ENCODE measurements at places on chromosomes 4 and X.

- DNase-seq, result no peak
These were observed 11.2 kb upstream of the SHOX start for GRCh38 chrX:619451-619811.

DNA sequence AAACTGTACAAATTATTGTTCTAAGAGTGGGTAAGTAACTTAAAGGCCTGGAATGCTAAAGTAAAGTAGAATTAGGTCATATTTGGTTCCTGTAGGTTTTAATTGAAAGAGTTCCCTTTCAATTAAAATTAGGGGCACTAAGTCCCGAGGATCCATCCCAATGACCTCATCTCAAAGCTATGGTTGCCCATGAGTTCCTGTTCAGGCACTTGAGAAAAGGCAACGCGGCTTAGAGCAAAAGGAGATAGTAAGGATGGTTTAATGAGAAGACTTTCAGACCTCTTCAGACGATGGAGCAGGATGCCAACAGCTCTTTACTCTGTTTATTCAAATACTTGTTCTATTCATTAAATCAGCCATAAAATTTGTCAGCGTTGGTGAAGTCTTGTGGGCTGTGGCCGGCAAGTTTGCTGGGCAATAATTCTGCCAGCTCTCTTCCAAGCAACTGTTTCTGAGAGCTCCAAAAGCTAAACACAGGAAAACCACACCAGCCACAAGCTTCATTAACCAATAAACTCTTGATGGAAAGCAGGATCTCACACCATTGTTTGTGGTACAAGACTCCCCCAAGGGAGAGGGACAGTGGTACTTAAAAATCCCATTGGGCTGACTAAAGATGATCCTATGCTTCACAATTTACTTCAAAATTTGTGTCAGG lies 167.4 kb downstream of the COL4A6 start:
- DNase-seq, result no peak

DNA sequence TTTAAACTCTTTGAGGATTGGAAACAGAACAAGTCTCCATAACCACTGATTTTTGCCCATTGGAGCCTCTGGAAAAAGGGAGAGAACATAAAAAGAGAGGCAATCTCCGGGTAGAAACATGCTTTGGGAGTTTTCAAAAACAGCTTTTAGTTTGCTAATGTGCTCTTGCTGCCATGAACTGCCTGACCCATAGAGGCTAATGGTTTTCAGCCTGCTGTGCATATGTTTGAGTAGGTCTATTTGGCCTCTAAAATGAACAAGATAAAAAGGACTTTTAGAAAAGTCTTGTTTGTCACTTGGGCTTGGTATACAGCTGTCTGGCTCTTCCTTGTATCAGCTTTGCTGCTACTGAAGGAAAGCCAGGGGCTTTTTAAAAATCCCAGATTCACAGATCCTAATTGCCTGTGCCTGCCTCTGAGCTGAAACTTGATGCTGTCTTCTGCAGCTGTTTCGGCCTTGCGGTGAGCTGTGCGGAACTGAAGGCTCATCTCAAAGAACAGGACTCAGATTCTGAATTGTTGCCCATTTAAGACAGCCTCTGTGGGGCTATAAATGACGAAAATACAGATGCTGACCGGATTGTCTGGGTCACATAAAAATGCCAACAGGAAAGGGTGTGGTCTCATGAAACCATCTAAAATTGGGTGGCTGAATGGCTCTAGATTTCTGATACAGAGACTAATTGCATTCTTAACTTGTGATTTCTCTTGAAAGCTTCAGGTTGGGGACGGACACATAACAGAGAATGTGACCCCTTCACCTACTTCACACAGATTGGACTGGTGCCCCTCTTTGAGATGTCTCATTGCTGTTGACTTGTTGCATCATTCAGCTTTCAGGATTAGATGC lies 18.4 kb upstream of the ZNF41 start:
- no peak for DNase-seq

- DNase-seq, result no peak
These were observed 1117.3 kb downstream of the PCDH18 start for GRCh38 chr4:136414981-136415380.

DNA sequence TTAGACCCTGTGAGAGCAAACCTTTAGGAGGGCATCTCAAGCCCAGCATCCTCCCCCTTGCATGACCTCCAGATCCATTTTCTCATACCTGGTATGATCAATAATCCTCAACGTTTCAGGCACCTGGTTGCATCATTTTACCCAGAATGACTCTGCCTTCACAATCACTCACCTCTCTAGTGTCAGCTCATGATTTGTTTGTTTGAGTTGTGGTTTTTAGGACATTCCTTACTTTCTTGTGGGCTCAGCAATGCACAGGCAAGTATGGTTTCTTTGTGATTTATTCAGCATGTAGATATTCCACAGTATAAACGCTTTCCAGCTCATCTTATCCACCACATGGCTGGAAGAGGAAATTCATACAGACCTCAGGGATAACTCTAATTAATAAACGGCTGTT lies 93.6 kb upstream of the CPEB2 start:
- DNase-seq, result no peak

DNA sequence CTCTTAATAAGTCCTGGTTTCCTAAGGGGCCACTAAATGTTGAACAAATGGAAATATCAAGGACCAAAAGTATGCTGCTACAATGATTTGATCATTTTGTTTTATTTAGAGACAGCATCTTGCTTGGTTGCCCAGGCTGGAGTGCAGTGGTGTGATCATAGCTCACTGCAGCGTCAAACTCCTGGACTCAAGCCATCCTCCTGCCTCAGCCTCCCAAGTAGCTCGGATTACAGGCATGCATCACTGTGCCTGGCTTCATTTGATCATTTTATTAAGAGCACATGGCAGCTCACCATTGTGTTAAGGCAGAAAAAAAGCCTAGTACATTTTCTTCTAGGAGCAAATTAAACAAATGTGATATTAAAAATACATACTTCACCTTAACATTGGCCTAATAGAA lies 52.7 kb downstream of the DCLK2 start:
- DNase-seq, result no peak

- no peak for DNase-seq
These were observed 95.3 kb downstream of the JADE1 start for GRCh38 chr4:128904821-128905220.

Data from activated CD8-positive, alpha-beta memory T cell treated with anti-CD3 and anti-CD28 coated beads for 4 hours (primary cell).